Testis (tissue), 5 donors: ENCODE measurements at places on chromosomes 5 and 9.

GRCh38 chr5:88858392-88858791 lies 24.6 kb downstream of the MEF2C start:
- no peak overlapping the region for H3K27ac ChIP-seq
- H3K36me3 ChIP-seq, result no peaks in the 10 kb centered on the region
- no peak for DNase-seq
- H3K4me3 ChIP-seq, result no peak overlapping the region

DNA sequence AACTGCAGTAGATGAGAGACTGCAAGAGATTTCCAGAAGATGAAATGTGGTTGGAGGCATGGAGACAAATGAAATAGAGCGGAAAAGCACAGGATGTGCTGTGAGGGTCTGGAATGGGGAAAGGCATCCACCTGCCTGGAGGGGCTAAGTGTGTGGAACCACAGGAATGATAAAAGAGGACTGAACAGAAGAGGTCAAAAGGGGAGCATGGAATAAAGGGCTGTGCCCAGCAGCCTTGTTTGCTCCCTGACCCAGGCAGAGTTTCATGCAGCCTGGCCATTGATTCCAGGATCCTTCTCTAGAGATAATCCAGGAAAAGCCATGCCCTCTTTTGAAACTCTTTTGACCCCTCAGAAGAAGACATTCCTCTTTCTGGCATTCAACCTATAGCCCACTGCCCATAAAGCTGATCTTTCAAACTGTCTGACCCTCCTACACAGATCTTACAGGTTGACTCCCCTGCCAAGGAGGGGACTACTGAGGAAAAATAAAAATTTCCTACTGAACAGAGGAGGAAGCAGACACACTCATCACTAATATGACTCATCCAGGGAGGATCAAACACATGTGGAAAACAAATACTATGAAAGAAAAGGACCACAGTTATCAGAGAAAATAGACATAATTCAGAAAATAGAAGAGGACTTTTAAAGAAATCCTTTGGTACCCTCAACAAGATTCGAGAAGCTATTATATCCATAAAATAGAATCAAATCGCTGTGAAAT lies 273.5 kb upstream of the PCSK5 start:
- H3K4me3 ChIP-seq, result no peak overlapping the region
- no peaks in the 10 kb centered on the region for H3K4me1 ChIP-seq
- no peaks in the 10 kb centered on the region for H3K27me3 ChIP-seq

- no peak for DNase-seq
- H3K4me3 ChIP-seq, result no peak within 1 kb of the TSS
- H3K27me3 ChIP-seq, result no peaks in the 10 kb centered on the region
- H3K27ac ChIP-seq, result no peak within 1 kb of the TSS
Measured at GRCh38 chr5:96433066-96433447, at the start of gene PCSK1. TSS of gene PCSK1 (minus strand) at chr5:96433248. CDS start at chr5:96433042, 206 bp downstream.

DNA sequence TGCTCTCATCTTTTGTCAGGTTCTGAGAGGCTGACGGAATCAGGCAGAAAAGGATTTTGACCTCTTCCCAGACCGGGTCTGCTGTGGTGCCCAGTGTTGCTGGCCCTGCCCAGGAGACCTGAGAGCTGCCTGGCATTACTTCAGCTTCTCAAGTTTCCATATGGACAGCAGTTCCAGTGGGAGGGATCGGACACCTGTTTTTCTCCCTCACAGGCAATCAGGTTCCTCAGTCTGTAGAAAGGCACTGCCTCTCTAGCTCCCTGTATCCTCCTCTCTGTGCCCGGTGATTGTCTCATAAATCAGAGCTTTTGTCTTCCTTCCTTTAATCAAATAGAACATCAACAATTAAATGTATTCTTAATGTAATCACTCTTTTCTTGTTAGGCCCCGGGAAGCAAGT lies 198.7 kb downstream of the SEMA6A start:
- no peaks in the 10 kb centered on the region for H3K36me3 ChIP-seq
- no peaks in the 10 kb centered on the region for H3K4me1 ChIP-seq
- no peak overlapping the region for H3K4me3 ChIP-seq
- no peaks in the 10 kb centered on the region for H3K27me3 ChIP-seq
- no peak for DNase-seq

- H3K4me1 ChIP-seq, result no peaks in the 10 kb centered on the region
- H3K27me3 ChIP-seq, result no peaks in the 10 kb centered on the region
- no peak overlapping the region for H3K4me3 ChIP-seq
- H3K36me3 ChIP-seq, result no peaks in the 10 kb centered on the region
- H3K27ac ChIP-seq, result no peak overlapping the region
Measured at GRCh38 chr9:32344551-32345182, 39.8 kb upstream of the ACO1 start.

GRCh38 chr5:78541086-78541654 lies 107.4 kb downstream of the LHFPL2 start:
- no peaks in the 10 kb centered on the region for H3K36me3 ChIP-seq
- H3K27me3 ChIP-seq, result no peaks in the 10 kb centered on the region
- peak overlapping the region; percentile 46 for H3K27ac ChIP-seq
- no peak overlapping the region for H3K4me3 ChIP-seq
- H3K4me1 ChIP-seq, result peaks cover 21% of the 10 kb centered on the region

GRCh38 chr9:7799234-7799943 lies at the start of gene DMAC1:
TSS of gene DMAC1 (minus strand) at chr9:7799778. CDS start at chr9:7799734, 44 bp downstream.
- H3K4me3 ChIP-seq, result peak within 1 kb of the TSS; percentile 82
- H3K27ac ChIP-seq, result peak within 1 kb of the TSS; percentile 89
- no peaks in the 10 kb centered on the region for H3K36me3 ChIP-seq
- peaks cover 6% of the 10 kb centered on the region for H3K4me1 ChIP-seq

- H3K4me3 ChIP-seq, result no peak overlapping the region
- peaks cover 7% of the 10 kb centered on the region for H3K4me1 ChIP-seq
- H3K36me3 ChIP-seq, result no peaks in the 10 kb centered on the region
Measured at GRCh38 chr5:175477440-175477839, 920 bp upstream of the SFXN1 start.

DNA sequence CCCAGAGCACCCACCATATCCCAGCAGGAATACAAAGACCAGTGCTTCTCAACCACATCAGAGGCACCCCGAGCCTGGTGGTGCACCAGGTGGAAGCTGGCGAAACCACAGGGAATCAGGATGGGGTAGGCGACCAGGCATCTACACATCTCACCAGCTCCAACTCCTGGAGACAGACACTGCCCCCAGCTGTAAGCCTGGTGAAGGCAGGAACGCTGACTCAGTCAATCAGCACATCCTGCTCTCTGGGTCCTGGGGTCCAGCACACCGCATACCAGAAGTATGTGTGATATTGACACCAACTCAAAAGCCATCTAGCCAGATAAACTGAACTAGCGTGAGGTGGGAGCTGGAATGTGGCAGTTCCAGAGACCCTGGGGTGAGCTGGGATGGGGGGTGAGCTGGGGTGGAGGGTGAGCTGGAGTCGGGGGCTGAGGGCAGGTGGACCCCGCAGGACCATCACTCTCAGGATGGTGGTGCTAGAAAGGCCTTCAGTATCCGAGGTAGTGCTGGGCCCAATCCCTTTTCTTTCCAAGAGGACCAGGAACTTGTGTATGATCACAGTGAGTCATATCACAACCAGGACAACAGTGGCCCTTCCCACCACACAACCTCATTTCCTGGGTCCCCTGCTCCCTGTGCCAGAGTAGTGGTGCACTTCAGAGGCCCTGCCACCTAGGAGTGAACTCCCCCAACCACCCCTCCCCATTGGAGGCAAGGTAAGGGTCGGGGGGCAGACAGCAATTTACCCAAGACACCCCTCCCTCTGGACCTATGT lies 2.5 kb downstream of the DBN1 start:
- DNase-seq, result no peak
- no peaks in the 10 kb centered on the region for H3K36me3 ChIP-seq
- H3K27ac ChIP-seq, result no peak overlapping the region
- no peak overlapping the region for H3K4me3 ChIP-seq
- H3K27me3 ChIP-seq, result no peaks in the 10 kb centered on the region
- H3K4me1 ChIP-seq, result peaks cover 25% of the 10 kb centered on the region

GRCh38 chr5:81058121-81058520 lies 98.0 kb downstream of the RASGRF2 start:
- no peak overlapping the region for H3K4me3 ChIP-seq
- no peaks in the 10 kb centered on the region for H3K27me3 ChIP-seq
- no peaks in the 10 kb centered on the region for H3K4me1 ChIP-seq

DNA sequence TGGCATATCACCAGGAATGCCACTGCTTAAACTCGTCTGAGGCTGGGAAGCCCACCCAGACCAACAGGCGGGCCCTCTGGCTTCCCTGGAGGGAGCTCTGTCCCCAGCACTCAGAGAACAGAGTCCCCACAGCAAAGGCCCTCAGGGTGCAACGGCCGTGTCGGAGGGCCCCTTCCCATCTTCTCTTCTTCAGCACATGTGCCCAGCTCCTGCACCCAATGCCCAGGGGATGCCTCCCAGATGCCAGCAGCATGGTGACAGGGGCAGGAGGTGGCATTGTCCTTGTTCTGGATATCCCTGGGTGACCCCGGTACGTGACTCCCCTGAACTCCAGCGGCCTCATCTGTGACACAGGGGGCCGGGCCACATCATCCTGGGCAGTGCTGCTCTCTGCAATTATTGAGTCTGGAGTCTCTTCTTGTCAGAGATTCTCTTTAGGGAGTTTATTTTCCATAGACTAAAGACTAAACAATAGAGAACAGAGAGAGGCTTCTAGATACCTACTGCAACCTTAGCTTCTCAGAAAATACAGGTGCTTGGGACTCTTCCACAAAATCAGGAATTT lies 13.6 kb upstream of the OLFM1 start:
- H3K27me3 ChIP-seq, result no peaks in the 10 kb centered on the region
- H3K27ac ChIP-seq, result no peak overlapping the region
- H3K36me3 ChIP-seq, result no peaks in the 10 kb centered on the region
- no peak for DNase-seq
- H3K4me3 ChIP-seq, result no peak overlapping the region

- DNase-seq, result no peak
- peak overlapping the region; percentile 83 for H3K4me3 ChIP-seq
- H3K27ac ChIP-seq, result peak overlapping the region; percentile 59
- peaks cover 15% of the 10 kb centered on the region for H3K4me1 ChIP-seq
- H3K36me3 ChIP-seq, result no peaks in the 10 kb centered on the region
Measured at GRCh38 chr5:472076-472655, 29.2 kb downstream of the EXOC3 start.

GRCh38 chr9:121807823-121808278 lies 156.4 kb downstream of the DAB2IP start:
- H3K4me3 ChIP-seq, result no peak overlapping the region
- H3K27me3 ChIP-seq, result no peaks in the 10 kb centered on the region
- no peak for DNase-seq
- no peaks in the 10 kb centered on the region for H3K36me3 ChIP-seq
- no peak overlapping the region for H3K27ac ChIP-seq

GRCh38 chr5:1558944-1559343 lies 35.2 kb upstream of the LPCAT1 start:
- H3K4me1 ChIP-seq, result no peaks in the 10 kb centered on the region
- H3K4me3 ChIP-seq, result no peak overlapping the region
- no peaks in the 10 kb centered on the region for H3K36me3 ChIP-seq
- no peak overlapping the region for H3K27ac ChIP-seq
- no peak for DNase-seq
- H3K27me3 ChIP-seq, result no peaks in the 10 kb centered on the region

DNA sequence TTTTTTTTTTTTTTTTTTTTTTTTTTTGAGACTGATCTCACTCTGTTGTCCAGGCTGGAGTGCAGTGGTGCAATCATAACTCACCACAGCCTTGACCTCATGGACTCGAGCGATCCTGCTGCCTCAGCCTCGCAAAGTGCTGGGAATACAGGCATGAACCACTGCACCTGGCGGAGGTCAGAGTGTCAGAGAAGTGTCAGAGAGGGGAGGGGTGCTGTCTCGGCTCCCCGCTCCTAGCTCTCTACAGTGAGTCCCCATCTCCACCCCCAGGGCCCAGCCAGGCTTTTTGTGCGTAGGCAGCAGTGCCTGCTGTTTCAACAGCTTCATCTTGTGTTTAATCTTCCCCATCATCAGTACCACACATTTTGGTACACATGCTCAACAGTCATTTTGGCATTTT lies 38.3 kb downstream of the SAR1B start:
- H3K27ac ChIP-seq, result no peak overlapping the region
- no peaks in the 10 kb centered on the region for H3K36me3 ChIP-seq
- DNase-seq, result no peak
- no peaks in the 10 kb centered on the region for H3K27me3 ChIP-seq

- H3K4me3 ChIP-seq, result no peak overlapping the region
- H3K27ac ChIP-seq, result no peak overlapping the region
- peaks cover 3% of the 10 kb centered on the region for H3K27me3 ChIP-seq
- no peaks in the 10 kb centered on the region for H3K4me1 ChIP-seq
- no peaks in the 10 kb centered on the region for H3K36me3 ChIP-seq
Measured at GRCh38 chr9:12933957-12934356, 159.1 kb downstream of the LURAP1L start.

GRCh38 chr5:66179297-66180051 lies 35.4 kb downstream of the SREK1 start:
- H3K27ac ChIP-seq, result no peak overlapping the region
- no peaks in the 10 kb centered on the region for H3K4me1 ChIP-seq
- H3K4me3 ChIP-seq, result no peak overlapping the region
- no peaks in the 10 kb centered on the region for H3K27me3 ChIP-seq
- H3K36me3 ChIP-seq, result no peaks in the 10 kb centered on the region

GRCh38 chr9:120411862-120412424 lies 168.0 kb downstream of the CDK5RAP2 start:
- no peaks in the 10 kb centered on the region for H3K36me3 ChIP-seq
- no peak overlapping the region for H3K27ac ChIP-seq
- H3K27me3 ChIP-seq, result no peaks in the 10 kb centered on the region
- no peaks in the 10 kb centered on the region for H3K4me1 ChIP-seq
- DNase-seq, result no peak

- H3K27me3 ChIP-seq, result no peaks in the 10 kb centered on the region
- no peaks in the 10 kb centered on the region for H3K4me1 ChIP-seq
- H3K4me3 ChIP-seq, result no peak overlapping the region
- H3K27ac ChIP-seq, result no peak overlapping the region
- DNase-seq, result no peak
Measured at GRCh38 chr9:127411122-127411521, 13.1 kb upstream of the ZNF79 start.

- no peaks in the 10 kb centered on the region for H3K36me3 ChIP-seq
- no peaks in the 10 kb centered on the region for H3K27me3 ChIP-seq
- H3K4me3 ChIP-seq, result no peak overlapping the region
- no peak for DNase-seq
Measured at GRCh38 chr5:179436321-179437122, 91.3 kb upstream of the ADAMTS2 start.

DNA sequence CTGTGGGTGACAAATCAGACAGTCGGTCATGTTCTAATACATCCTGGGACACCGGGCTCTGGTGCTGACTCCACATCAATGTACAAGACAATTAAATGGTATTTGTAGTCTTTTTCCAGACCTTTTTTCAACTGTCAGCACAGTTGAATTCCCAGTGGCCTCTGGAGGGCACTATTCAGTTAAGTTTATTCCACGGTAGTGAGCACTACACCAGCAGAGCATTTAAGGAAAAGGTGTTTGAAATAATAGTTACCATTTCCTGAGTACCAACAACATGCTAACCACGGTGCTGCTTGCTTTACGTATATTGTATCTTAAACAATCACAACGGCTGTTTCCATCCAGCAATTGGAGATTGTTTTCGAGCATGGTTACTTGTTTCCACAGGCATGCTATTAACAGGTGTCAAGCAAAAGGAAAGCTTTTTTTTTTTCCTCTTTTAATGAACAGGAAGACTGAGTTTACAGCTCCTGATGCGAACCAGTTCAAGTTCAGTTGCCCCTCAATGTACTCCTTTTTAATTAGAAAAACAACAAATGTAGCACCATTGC lies 186.7 kb downstream of the PDZD2 start:
- no peaks in the 10 kb centered on the region for H3K36me3 ChIP-seq
- no peaks in the 10 kb centered on the region for H3K4me1 ChIP-seq
- no peak overlapping the region for H3K4me3 ChIP-seq
- peak; percentile 73 for DNase-seq

GRCh38 chr9:133347515-133347984 lies 381 bp downstream of the MED22 start:
- H3K4me3 ChIP-seq, result peak overlapping the region; percentile 99
- H3K36me3 ChIP-seq, result no peaks in the 10 kb centered on the region
- peak overlapping the region; percentile 90 for H3K27ac ChIP-seq
